ENCODE measurements at places on chromosomes 5 and 9.

DNA sequence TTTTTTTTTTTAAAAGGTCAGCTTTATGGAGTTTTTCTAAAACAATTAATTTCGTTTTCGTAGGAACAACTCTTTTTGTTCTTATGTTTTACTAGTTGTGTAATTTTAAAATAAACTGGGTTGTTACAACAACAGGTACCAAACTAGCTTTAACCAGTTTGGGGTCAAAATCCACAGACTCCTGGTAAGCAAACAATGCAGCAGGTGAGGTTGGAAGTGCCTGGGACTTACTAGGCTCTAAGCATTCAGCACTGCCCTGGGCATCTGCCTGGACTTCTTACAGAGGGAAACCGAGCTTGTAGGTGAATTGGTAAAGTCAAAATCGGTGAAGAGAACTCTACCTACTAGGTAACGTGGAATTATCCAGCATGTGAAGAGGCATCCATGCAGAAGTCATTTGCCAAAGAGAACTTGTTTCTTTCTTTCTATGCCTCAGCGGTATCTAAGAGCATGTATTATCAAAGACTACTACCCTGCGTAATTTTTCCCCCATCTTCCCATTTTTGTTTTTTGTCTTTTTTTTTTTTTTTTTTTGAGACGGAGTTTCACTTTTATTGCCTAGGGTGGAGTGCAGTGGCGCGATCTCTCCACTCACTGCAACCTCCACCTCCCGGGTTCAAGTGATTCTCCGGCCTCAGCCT lies 145.4 kb downstream of the KCTD16 start:
- DNase-seq: no peak

DNA sequence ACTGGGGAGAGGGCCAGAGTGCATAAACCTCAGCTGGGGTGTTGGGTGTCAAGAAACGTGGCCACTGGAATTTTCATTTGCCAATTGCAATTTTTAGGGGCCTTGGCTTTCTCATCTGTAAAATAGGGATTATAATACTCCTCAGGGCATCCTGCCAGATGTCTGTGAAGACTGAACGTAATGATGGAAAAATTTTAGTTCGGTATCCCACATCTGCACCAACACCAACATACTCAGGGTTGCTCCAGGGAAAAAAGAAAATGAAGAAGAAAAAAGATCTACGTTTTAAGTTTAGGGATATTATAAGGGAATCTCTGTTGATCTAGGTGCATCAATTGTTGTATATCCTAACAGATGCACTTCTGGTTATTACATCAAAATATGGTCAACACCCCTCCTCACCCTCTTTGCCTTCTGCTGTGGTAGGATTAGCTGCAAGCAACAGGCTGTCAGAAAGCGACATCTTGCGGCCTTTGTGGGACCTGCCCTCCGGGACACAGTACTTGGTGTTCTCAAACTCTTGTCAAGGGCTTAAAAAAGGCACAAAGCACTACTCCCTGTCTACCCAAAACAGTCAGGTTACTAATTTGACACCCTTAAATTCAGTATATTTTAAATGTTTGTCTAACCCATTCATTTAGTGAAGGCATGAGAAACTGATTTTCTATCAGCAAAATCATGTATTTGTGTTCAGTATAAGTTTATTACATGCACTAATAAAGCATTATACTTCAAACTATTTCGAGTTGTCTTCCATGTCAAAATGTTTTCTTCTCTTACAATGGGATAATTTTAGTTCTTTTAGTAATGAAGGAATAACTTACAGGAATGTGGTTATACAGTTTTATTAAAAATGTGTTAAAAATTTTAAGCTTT lies 8.3 kb upstream of the TBC1D2 start:
- DNase-seq: peak; percentile 42

GRCh38 chr5:1544294-1544961 lies 20.7 kb upstream of the LPCAT1 start:
- DNase-seq: no peak

DNA sequence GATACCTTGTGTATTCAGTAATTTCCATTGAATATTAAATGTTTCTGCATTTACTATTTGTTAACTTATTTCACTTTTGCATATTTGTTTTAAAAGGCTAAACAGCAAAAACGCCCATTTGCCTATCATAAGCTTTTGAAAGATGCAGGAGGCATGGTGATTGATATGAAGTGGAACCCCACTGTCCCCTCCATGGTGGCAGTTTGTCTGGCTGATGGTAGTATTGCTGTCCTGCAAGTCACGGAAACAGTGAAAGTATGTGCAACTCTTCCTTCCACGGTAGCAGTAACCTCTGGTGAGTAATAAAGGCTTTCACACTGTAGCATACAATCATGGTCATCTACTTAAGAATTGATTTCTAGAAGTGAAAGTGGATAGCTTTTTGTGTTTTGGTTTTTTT lies 3.8 kb downstream of the NUP214 start:
- no peak for DNase-seq

- no peak for DNase-seq
Observed at GRCh38 chr5:40479939-40480338, 199.8 kb upstream of the PTGER4 start.

- DNase-seq: peak; percentile 10
Observed at GRCh38 chr5:57338068-57338867, 144.3 kb downstream of the ACTBL2 start.

DNA sequence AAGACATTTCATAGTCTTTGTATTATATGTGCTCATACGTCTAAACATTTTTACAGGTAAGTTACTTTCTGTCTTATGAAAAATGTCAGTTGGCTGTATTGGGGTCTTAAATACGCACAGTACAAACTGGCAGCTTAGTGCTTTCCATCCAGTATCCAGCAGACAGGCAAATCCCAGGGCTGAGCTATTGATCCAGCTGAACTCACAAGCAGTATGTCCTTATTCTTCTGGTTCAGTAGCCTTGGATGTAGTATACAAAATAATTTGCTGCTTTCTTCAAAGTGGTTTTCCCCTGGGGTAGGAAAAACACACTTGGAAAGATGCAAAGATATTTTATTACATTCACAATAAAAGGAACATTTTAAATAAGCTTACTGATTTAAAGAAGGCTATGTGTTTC lies 617.2 kb downstream of the NR2F1-AS1 start:
- no peak for DNase-seq

- DNase-seq: no peak
Observed at GRCh38 chr5:170218726-170219125, 14.1 kb upstream of the C5orf58 start.

DNA sequence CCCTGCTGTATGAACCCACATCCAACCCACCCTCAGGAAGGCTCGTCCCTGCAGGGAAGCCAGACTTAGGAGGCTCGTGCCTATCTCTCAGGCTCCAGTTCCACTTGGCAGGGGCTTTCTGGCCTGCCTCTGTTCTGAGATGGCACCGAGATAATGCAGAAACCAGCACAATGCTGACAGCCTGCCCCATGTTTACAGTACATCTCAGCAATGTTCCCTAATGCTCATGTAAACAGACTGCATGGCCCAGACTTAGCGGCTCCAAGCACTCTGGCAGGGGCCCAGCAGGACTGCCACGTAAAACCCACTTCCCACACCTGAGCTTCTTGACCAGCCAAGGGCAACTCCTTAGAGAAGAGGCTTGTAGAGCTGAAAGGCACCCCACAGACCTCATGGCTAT lies 499.5 kb upstream of the BRINP1 start:
- DNase-seq: no peak

DNA sequence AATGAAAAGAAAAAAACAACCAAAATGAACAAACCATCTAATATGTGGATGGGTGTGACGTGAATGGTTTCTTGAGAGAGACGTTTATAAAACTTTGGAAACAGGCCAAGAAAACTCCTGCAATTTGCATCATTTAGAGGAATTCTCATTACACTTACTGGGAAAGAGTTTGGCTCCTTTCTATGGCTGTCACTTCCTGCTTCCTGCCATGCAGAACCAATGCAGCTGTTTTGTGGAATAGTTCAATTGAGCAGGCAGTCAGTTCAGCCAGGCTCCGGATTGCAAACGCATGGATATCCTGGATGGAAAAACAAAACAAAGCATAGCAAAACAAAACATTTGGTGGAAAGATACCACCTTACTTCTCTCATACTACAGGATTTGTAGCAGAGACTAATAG lies 36.6 kb downstream of the FAM114A2 start:
- DNase-seq: peak; percentile 47

DNA sequence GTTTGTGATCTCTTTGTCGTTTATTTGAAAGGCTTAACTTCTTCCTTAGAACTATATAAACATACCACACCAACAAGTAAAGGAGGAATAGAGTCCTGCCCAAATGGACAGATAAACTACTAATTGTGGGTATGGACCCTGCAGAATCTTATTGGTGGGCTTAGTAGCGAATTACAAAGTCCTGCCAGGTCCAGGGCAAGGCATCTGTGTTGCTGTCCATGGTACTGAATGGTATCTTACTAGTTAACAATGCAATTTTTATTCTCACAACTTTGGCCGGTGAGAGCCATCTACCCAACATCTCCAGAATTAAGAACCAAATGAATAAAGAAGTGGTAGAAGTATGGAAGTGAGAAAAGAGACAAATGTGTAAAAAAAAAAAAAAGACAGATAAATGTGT lies 1782.4 kb upstream of the WWC1 start:
- DNase-seq: peak; percentile 5

GRCh38 chr5:74491586-74491985 lies 148.9 kb downstream of the ENC1 start:
- DNase-seq: no peak

DNA sequence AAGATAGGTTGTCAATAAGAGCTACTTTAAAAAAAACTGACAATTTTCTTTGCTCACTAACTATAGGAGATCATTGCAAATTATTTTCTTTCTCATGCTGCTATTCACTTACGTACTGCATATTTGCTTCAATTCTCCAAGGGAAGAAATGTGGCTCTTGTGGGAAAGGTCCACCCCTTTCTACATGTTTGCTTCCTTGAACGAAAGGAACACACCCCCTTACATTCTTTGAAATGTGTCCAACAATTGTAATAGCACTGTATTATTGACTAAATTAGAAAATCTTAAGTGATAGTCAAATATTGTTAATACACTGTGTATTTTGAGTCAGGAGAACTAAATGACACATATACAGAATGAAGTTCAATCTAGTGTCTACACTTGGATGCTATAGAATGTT lies 5.2 kb downstream of the MEF2C start:
- no peak for DNase-seq

- DNase-seq: no peak
Observed at GRCh38 chr5:58891971-58892343, 309.1 kb downstream of the RAB3C start.

DNA sequence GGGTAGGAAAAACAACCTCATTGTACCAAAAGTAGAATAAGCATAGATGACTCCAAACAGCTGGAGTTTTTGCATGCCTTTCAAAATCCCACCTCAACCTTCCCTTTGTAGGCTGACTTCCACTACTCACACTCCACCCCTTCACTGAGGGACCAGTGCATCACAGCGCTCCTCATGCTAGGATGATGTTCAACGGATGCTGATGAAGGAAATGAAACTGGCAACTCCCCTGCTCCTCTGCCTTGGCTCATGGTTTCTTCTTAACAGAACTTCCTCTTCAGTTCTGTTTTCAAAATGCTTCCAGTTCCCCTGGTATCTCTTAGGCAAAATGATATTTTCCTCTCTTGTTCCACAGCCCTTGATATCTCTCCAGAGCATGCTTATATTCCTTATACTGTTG lies 29.0 kb downstream of the LIFR start:
- DNase-seq: no peak

GRCh38 chr5:132687995-132688394 lies 14.2 kb downstream of the IL4 start:
- no peak for DNase-seq

- no peak for DNase-seq
Observed at GRCh38 chr9:23615569-23615968, 210.5 kb downstream of the ELAVL2 start.

GRCh38 chr5:56673171-56673570 lies 142.2 kb upstream of the MAP3K1 start:
- no peak for DNase-seq

DNA sequence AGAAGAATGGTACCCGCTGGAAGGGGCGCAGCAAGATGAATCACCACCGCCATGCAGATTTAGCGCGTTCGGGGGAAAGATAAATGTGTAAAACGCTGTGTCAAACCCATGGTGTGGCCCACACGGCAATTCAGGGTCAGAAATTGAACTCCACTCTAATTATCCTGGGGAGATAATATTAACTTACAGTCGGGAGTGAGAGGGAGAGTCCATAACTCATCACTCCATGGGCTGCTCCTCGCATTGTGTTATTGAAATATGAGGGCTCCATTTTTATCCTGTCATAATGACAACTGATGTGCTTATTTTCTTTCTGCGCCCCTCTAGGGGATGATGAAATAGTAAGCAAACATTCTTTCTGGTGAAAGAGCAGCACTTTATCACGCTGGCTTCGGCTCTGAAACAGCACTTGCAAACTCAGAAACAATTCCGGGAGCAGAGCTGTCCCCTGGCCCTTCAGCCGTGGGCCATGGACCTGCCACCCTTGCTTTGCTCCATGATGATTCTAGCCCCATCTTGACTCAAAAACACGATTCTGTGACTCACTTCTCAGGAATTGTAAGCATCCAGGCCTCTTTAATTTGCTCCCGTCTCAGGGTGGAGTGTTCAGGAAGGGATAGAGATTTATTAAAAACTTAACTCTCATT lies 431.6 kb downstream of the IRX1 start:
- no peak for DNase-seq

- no peak for DNase-seq
Observed at GRCh38 chr5:170880084-170880483, 18.3 kb downstream of the RANBP17 start.

DNA sequence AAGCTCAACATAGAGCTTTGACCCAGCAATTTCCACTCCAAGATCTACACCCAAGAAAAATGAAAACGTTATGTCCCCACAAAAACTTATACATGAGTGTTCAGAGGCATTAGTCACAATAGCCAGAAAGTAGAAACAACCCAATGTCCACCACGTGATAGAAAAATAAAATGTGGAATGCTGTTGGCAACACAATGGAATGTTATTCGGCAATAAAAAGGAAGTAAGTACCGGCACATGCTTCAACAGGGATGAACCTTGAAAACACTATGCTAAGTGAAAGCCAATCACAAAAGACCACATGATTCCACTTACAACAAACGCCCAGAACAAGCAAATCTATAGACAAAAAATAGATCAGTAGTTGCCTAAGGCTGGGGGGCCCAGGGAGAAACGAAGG lies 6.0 kb downstream of the UBQLN1 start:
- no peak for DNase-seq

- DNase-seq: no peak
Observed at GRCh38 chr9:114108016-114108833, 9.1 kb upstream of the KIF12 start.

GRCh38 chr5:159058716-159059636 lies 40.7 kb downstream of the EBF1 start:
- DNase-seq: no peak

- no peak for DNase-seq
Observed at GRCh38 chr5:79728396-79728795, 38.8 kb downstream of the CMYA5 start.

DNA sequence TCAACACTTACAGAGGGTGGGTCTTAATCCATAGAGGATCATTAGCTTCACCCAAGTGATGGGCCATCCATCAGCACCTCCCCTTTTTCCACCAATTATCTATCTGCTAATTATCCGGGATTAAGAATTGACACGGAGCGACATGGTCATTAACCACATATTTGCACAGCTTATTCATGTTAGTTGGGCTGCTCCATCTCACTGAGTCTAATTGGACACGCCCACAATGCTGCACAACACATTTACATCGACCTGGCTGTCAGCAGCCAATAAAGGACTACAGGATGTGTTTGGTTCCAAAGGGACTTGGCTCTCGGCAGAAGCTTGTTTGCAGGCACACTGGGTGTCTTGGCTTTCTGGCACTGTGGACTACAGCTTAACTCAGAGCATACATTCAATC lies 21.6 kb downstream of the FOXE1 start:
- no peak for DNase-seq
